ENCODE measurements at places on chromosomes 2 and 18.
A peak's percentile ranks its signal among the peaks of the same experiment; 100 is the strongest.

GRCh38 chr2:242056026-242056425 is 186.5 kb downstream of the RTP5 start:
- no peak for DNase-seq

DNA sequence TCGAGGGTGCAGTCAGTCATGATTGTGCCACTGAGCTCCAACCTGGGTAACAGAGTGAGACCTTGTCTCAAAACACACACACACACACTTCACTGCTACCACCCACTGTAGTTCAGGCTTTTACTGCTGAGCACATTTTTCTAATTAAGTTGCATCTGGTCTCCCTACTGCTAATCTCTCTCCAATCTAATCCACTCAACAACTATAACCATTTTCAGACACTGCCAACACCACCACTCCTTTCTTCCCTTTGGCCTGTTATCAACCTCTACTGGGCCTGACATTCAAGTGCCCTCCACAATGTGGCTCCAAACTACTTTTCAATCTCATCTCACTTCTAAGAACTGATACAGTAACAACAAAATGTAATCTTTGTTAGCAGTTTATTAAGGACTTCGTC is 44.8 kb downstream of the RMP24 start:
- no peak for DNase-seq

DNA sequence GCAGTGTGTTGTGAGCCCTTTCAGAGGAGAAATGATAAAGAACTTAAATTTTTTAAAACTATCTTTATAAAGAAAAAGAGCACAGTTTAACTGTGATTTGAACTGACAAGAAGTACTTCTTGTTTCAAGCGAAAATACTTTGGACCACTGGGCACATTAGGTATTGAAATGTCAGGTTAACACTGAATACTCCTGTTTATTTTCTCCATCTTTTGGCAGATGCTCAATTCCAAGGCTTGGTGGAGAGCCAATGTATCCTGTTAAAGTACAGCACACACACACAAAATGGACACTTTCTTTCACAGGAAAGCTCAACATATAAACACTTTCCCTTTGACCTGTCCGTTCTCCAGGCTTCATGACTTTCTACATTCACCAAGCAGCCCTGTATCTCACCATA is 32.6 kb upstream of the SP3 start:
- no peak for DNase-seq

GRCh38 chr2:30237239-30237965 is 6.1 kb downstream of the LBH start:
- no peak for DNase-seq

- DNase-seq, result no peak
Observed at GRCh38 chr18:38019292-38019691, 453.7 kb upstream of the CELF4 start.

- DNase-seq, result no peak
Observed at GRCh38 chr18:76927223-76927725, 104.9 kb downstream of the ZNF236 start.

- no peak for DNase-seq
Observed at GRCh38 chr2:33354981-33355380, 121.5 kb upstream of the RASGRP3 start.

DNA sequence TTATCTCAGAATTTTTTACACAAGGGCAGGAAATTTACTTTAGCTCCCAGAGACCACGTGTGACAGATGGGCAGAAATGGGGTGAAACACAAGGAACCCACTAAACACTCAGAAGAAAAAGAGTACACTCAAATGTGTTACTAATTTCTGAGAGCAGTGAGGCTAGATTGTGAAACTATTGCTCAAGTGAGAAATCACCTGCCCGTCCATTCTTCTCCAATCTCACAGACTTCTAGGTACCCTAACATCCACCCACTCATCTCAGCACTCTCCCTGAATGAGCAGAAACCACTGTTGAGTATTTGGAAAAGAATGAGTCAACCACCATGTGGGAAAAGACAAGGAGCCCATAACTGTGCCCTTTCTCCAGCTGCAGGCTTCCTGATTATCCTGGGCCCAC is 293.0 kb upstream of the CDH2 start:
- DNase-seq, result no peak

- peak; percentile 17 for DNase-seq
Observed at GRCh38 chr18:79453816-79454735, 58.3 kb downstream of the NFATC1 start.

- DNase-seq, result no peak
Observed at GRCh38 chr2:8388781-8389180, 293.1 kb upstream of the ID2 start.

DNA sequence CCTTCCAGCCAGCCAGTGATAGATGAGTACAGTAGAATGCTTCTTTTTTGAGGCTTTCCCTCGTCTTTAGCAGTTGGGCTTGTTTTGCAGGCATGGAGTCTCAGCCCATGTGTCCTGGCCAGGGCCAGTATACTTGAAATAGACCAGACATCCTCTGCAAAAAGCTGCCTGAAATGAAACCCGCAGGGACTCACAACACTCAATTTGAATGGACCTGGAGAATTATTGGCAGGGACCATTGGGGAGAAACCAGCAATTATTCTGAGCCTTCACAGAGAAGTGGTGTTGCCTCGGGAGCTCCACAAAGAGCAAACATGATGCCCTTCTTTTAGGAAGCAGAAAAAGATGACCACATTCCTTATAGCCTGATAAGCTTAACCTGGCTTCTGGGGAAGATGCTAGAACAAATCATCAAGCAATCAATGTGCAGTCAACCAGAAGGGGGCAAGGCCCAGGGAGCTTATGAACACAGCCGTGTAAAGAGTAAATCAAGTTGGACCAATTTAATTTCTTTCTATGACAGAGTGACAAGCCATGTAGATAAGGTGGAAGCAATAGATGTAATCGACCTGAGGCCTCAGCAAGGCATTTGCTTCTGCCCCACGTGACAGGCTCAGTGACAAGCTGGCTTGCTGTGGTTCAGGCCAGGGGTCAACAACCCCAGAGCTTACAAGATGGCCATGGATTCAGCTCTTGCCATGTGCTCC is 42.1 kb downstream of the BOD1L2 start:
- no peak for DNase-seq

- DNase-seq, result no peak
Observed at GRCh38 chr18:55252053-55252675, 292.9 kb upstream of the CCDC68 start.

GRCh38 chr2:220346919-220347318 is 719.5 kb downstream of the SLC4A3 start:
- no peak for DNase-seq

DNA sequence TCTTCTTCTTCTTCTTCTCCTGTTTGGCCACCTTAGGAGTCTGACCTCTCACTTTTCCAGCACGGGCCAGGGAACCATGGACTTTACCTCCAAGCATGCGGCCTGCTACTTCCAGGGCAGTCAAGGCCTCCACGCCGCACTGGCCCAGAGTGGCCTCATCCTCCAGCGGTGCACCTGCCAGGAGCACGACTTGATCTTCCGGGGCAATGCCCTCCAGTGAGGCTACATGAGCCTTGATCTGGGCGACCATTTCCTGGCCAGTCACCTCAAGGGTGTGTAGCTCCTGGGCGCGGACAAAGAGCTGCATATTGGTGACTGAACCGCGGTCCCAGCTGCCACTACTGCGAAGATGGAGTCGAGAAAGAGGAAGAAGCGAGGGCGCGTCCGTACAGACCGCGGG is 67.1 kb downstream of the DIPK1C start:
- no peak for DNase-seq

GRCh38 chr2:3073041-3073595 is 304.5 kb downstream of the EIPR1 start:
- DNase-seq, result no peak

- no peak for DNase-seq
Observed at GRCh38 chr2:237736783-237737182, 61.8 kb upstream of the RBM44 start.

DNA sequence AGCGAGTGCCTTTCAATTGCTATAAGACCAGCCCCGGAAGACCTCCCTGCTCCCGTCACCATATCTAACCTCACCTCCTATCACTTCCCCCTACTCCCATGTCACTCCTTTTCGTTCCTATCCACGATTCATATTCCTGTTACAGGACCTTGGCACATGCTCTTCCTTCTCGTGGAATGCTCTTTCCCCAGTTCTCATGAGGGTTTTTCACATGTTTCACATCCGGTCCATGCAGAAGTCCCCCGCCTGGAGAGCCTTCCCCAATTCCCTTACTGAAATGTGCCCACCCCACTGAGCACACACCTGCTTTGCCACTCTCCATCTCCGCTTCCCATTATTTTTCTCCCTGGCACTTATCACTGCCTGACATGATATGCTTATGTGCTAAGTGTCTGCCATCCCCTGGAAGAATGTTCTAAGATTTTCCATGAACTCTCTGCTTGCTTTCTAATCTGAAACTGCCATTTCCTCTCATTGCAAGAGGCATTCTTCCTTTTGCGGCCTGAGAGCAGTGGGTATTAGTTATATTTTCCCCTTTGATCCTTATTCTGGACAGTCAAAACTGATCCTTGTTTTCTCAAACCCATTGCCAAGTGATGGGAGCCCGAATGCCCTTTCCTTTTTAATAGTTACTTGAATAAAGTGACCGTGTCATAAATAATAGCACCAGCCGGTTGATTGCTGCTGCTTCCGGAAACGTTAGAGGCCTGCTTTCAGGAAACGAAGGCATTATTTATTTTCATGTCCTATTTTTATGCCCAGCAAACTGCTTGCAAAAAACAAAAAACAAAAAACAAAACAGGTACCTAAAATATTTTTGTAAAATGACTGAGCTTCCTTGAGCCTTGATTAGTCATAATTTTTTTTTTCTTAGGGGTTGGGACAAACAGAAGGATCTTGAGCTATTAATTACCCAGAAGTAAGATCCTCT is 127.9 kb downstream of the ZNF532 start:
- no peak for DNase-seq

DNA sequence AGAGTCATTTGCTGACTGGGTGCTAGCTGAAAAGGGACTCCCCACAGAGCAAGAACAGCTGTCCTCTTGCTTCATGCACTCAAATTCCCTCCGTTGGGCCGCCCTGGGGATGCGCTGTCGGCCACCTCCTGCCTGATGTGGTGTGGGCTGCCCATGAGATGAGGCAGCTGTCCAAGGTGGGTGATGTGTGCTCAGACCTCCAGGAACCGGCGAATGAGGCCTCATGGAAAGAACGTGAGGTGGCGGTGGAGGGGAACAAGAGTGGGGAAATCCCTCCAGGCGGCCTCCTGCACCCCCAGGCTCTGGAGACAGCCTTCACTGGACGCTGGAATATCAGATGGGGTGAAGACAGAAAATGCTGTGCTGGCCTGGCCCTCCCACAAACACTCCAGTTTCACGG is 79.8 kb downstream of the LONRF2 start:
- DNase-seq, result no peak

DNA sequence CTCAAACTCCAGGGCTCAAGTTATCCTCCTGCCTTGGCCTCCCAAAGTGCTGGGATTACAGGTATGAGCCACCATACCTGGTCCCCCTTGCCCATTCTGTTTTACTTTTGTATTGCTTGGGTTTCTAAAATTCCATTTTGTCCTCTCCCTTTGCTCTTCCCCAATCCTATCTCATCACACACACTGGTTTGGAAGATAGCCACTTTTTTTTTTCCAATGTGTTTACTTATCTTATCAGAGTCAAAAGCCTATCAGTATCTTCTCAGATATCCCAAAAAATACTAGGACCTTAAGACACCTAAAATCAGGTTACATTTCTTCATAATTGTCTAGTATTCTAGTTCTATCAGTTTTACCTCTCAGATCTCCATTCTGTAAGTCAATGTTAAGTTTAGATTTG is 56.1 kb downstream of the MSH2 start:
- DNase-seq, result no peak

DNA sequence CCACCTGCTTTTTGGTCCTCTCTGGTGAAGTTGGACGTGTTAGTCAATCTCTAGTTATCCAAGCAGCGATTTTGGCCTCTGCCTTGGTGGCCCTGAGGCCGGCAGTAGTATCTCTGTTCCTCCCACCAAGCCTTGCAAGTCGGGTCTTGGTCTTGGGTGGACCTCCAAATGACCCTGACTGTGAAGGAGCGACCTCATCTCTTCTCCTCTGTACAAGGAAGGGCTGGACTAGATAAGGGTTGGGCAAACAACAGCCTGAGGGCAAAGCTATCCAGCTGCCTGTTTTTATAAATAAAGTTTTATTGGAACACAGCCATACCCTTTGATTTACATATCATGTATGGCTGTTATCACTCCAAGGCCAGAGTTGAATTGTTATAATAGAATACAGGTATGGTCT is 74.6 kb upstream of the FOSL2 start:
- DNase-seq, result no peak

GRCh38 chr2:71678874-71679273 is 225.5 kb downstream of the DYSF start:
- DNase-seq, result no peak

DNA sequence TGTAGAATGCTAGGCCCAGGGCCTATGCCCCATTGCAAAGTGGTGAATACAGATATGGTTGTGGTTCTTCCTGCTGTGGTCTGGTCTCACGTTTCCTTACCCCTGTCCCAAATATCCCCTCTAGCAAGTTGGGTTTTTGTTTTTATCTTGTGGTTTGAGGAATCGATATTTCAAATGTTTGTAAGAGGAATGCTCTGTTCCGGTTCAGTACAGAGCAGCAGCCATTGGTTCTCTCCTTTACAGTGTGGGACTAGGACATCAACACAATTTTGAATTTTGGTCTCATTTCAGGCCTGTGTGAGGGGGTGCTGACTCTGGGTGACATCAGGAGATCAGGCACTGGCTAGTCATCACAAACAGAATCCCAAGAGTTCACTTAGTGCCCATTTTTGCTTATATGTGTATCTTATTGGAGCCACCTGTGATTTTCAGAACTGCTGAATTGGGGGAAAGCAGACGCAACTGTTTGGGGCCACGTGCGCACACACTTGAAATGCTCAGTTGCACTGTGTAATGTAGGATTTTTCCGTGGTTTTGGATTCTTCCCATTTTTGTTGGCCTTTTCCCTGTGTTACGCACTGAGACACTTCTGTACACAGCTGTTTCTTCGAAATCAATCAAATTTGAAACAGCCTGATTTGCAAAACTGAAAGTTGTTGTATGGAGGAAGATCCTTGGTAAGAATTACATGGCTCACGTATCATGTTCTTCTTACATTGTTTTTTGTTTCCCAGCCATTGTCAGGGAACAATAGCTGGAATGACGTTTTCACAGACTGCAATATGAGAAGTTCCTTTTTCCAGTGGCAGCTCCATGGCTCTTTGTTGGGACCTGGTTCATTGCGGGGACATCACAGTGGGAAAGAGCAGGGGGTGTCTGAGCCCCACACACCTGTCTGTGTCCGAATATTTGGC is 8.6 kb downstream of the SH3BP4 start:
- no peak for DNase-seq

Measured in NCI-H526 treated with DMSO at 0.1 percent for 48 hours (cell line).